ENCODE measurements at places on chromosomes 12 and 14.

DNA sequence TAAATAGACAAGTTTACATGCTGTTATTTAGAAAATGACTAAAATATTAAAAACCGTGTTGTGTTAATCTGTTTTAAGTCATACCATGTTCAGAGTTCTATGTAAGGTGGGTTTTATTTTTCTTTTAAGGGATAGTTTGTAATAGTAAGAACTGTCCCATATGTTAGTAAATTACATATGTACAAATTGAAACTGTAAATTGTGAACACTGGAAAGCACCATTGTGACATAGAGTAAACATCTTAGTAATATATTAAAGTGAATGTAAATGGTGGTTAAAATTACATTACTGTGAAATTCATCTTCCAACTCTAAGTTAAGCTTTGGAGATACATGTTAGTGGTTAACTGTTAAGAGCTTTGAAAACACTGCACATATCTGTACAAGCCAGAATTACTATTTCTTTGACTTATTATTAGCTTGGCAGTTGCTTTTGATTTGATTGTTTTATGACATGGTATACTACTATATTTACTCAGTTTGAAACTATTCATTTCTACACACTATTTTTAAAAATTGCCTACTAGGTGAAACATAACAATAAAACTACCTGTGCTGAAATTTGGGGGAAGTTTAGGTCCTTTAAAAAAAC lies 27.4 kb upstream of the DIP2B start:
- no peak for DNase-seq

GRCh38 chr14:20682435-20683124 lies 1.8 kb upstream of the RNASE4 start:
- peak; percentile 72 for DNase-seq

DNA sequence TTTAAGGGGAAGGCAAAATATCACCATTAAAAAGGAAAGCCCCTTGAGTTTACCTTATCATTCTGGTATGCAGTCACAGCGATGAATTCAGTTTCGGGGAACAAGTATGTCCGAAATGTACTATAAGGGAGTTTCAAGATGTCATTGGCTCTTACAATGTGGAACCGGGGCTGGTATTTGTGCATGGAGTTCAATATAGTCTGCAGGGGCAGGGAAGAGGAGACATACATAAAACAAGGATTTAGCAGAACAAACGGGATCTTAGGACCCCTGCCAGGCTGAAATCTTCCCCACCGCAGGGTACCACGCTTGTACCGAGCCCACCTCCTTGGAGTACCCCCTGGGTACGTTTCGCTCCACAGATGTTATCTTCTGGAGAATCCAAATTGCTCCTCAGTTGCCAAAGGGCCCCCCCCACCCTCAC lies 4.5 kb downstream of the TBX3 start:
- DNase-seq = no peak

DNA sequence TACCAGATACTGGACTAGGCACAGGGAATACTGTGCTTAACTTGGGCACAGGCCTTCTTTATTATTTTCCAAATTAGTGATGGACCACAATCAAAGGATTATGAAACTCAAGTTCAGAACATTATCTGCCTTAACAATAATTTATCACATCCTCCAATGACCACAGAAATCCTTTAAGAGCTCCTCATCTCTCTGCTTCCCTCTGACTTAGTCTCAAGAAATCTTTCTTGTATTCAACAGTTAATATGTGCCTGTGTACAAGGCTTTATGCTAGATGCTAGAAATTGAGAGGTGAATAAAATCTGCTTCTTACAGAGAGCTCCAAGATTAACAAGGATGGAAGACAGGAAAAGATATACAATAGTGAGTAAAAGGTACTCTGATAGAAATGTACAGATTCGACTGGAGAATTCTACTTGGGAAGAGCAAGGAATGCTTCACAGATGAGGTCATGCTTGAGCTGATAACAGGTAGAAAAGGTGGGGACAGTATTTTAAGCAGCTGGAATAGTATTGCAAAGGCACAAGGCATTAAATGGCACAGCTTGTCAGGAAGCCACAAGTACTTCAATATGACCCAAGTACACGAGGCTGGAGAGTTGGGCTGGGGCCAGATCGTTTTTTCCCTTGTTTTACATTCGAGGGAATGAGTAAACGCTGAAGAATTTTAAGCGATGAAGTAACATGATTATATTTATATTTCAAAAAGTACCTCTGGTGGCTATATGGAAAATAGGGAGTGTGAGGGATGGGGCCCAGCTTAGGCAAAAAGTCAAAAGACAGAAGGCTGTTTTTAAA lies 55.1 kb upstream of the ARID2 start:
- no peak for DNase-seq

DNA sequence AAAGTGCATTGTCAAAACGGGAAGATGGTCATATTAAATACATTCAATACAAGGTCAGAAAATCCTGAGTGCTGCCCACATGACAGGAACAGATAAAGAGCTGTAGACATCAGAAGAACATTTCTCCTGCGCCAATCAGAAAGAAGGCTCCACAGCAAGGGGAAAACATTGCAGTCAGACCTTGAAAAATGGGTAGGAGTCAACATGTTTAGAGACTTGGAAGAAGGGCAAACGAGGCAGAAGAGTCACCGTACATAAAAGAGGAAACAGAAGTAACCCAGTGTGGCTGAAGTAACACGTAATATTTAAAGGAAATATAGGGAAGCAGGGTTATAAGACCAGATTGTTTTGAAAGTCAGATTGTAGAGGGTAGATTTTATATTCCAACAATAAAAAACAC lies 11.9 kb downstream of the SPPL3 start:
- DNase-seq = no peak
